Caco-2 (cell line): ENCODE measurements at places on chromosomes 1 and 21. TPM values are rescaled to one million over a fixed set of nuclear protein-coding genes. Genes with fewer than 3 reads are reported as not detected.

Gene SPAG17
- total RNA-seq: not detected in 2 replicates

Gene RPE65
- total RNA-seq: not detected in 2 replicates

Gene CSTB
- total RNA-seq: 49.9 and 50.0 TPM in 2 replicates

Gene ANXA9
- 30.0 and 42.5 TPM in 2 replicates for total RNA-seq

Gene EPB41
- 29.5 and 29.8 TPM in 2 replicates for total RNA-seq

Gene ZNF683
- total RNA-seq: not detected in 2 replicates

Gene CALML6
- total RNA-seq: 1.2 and 1.4 TPM in 2 replicates

Gene ZNF697
- total RNA-seq: 2.9 and 3.1 TPM in 2 replicates
